Transverse colon (tissue), 4 donors: ENCODE measurements at places on chromosomes 5 and 9.

DNA sequence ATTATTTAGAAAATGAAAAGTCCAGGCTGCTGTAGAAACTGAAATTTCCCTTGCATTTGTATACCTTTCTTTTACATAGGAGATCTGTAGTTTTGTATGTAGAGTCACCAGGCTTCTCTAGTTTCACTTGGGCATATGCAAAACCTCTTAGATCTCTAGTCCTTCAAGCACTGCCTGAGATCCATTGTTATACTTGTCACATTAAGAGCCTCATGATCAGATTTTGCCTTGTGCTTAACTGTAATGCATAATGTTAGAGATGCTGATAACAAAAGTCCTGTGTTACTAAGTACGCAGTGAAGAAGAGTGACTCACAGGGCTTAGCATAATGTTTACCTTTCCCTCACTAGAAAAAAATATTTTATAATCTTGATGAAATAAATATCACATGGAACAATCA lies 250.2 kb downstream of the CYLC2 start:
- DNase-seq: no peak

GRCh38 chr9:99326112-99326916 lies 104.2 kb downstream of the SEC61B start:
- no peak for DNase-seq

DNA sequence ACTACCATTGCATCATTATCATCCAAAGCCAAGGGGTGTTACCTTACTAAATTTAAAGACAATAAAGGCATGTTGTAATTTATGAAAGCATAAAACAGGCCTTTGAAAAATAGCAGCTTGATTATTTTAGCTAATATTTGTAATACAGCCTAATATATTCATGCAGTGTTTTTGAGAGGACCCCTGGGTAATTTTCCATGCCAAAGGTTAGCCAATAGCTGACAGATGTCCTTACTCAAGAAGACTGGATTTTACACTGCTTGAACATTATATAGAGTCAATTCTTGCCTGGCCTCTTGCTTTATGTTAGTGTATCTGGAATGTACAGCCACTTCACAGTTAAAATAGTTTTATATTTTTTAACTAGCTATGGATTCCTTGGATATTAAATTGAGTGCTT lies 337.8 kb upstream of the PAPPA start:
- no peak for DNase-seq

DNA sequence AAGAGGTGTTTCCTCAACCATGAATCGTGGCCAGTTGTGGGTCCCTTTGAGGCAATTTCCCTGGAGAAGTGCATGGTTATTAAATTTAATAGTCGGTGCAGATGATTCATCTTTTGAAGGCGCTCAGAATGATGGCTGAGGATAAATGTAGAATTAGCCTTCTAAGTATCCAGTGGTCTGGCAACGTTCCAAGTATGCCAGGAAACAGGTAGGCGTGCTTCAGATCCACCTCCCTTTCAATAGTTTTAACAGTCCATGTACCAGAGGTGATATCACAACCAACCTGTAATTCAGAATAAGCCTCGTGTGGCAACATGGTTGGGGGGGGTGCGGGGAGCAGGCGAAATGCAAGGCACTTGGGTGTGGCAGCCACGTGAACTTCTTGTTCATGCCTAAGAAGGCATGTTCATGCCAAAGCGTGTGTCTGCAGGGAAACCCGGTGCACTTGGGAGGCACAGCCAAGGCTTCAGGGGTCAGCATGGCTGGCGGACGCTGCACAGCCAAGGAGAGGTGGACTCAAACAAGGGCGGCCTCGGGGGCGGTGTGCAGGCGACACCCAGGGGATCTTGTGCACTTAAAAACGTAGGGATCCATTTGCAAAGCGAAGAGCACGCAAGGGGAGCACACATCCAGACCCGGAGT lies 5.2 kb upstream of the NKD2 start:
- DNase-seq: peak; percentile 20

DNA sequence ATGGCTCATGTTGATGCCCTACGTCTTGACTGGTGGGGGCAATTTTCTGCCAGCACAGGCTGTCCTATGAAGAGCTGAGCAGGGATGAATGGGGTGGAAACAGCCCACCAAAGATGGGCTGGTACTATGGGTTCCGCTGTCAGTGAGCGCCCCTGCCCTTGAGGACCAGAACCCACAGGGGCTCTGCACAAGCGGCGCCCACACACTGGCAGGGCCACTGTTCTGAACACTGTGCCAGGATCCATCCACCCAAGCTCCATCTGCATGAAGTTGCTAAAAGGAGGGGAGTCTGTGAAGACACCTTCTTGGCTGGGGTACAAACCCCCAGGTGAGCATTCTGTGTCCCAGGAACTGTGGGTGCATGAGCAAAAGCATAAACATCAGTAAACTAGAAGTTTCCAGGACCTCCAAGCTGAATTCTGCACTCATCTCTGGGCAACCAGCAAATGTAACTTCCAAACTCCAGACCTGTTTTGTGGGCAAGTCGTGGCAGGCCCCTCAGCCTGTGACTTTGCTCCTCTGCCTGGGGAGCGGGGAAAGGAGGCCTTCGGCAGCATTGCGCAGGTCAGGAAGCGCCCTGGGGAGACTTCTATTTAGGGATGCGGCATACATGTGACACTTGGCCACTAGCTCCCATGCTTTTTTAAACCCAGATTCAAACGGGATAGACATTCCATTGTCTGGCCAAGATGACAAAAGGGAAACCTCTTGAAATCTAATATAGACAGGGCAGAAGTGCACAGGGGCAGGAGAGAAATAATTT lies 48.9 kb downstream of the PTPN3 start:
- no peak for DNase-seq

DNA sequence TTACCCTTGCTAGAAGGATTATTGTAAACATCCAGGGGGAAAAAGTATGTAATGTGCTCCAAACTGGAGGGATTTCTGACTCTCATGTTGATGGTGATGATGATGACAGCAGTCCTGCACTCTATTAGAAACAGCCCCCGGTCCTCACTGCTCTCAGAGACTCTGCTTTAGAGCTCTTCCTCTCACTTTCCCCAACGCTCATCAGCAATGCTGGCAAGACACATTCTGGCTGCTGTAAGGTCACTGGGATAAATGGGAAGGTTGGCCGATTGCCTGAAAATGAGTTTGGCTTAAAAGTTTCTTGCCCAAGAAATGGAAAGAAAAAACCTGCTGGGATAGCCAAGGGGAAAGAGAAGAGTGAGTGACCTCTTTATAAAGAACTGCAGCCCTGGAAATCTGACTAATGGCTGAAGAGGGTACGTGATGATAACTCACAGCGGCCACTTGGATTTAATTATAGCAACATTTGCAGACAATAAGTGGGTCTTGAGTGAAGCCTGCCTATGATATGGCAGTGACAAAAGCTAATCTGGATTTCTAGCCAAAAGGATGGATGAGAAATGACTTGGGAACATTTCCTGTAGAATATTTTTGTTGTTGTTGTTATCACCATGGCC lies 235.8 kb downstream of the TMEM38B start:
- DNase-seq: no peak
